ENCODE measurements at places on chromosomes 12 and 14.

- no peak for DNase-seq
- no peak overlapping the region for H3K4me3 ChIP-seq
- H3K4me1 ChIP-seq, result peaks cover 90% of the 10 kb centered on the region
- H3K27ac ChIP-seq, result no peak overlapping the region
- H3K36me3 ChIP-seq, result peaks cover 43% of the 10 kb centered on the region
These were observed 19.2 kb downstream of the VPS37B start for GRCh38 chr12:122876731-122877130.

GRCh38 chr12:71303199-71303598 is 136.4 kb upstream of the LGR5 start:
- H3K4me3 ChIP-seq, result no peak overlapping the region
- no peaks in the 10 kb centered on the region for H3K27me3 ChIP-seq
- no peaks in the 10 kb centered on the region for H3K36me3 ChIP-seq
- no peak overlapping the region for H3K27ac ChIP-seq

- no peak overlapping the region for H3K27ac ChIP-seq
- H3K4me1 ChIP-seq, result no peaks in the 10 kb centered on the region
- H3K4me3 ChIP-seq, result no peak overlapping the region
- no peak for DNase-seq
- H3K36me3 ChIP-seq, result peaks cover 49% of the 10 kb centered on the region
- no peaks in the 10 kb centered on the region for H3K27me3 ChIP-seq
These were observed 51.8 kb downstream of the CHGA start for GRCh38 chr14:92974541-92975345.

- DNase-seq, result no peak
- H3K4me1 ChIP-seq, result peaks cover 22% of the 10 kb centered on the region
- H3K4me3 ChIP-seq, result no peak overlapping the region
- H3K27me3 ChIP-seq, result no peaks in the 10 kb centered on the region
- H3K27ac ChIP-seq, result no peak overlapping the region
These were observed 106.2 kb downstream of the DAAM1 start for GRCh38 chr14:59294662-59294992.

Measured in activated naive CD4-positive, alpha-beta T cell treated with anti-CD3 and anti-CD28 coated beads, Interleukin-2, amount 10 ng/mL, durations not matched to agents 7 days and 5 days (primary cell).